ENCODE measurements at places on chromosomes 3 and 15.

- no peak for DNase-seq
These were observed 188.7 kb upstream of the EIF1B start for GRCh38 chr3:40120806-40121205.

GRCh38 chr15:25862472-25863110 is 536 bp downstream of the ATP10A start:
- peak; percentile 54 for DNase-seq

- peak; percentile 61 for DNase-seq
These were observed 30.6 kb upstream of the ZSCAN2 start for GRCh38 chr15:84570164-84570735.

GRCh38 chr3:45807133-45807532 is 10.8 kb upstream of the SLC6A20 start:
- DNase-seq = no peak

DNA sequence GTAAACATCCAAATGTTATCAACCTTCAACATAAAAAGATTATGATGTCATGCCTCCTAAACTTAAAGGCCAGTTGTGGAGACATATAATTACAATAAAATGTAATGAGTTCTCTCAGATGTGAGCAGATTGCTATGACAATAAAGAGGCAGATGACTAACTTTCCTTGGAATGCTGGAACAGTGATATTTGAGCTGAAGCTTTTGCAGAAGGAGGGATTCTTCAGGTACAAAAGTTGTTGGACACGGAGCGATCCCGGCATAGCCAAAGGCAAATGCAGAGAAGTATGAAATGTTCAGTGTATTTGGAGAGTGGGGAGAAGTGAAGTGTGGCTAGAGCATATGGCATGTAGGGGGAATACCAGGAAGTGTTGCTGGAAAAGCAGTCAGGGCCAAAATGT is 520.1 kb downstream of the FGF12 start:
- no peak for DNase-seq

GRCh38 chr3:66195347-66195783 is 25.4 kb upstream of the SLC25A26 start:
- peak; percentile 32 for DNase-seq

DNA sequence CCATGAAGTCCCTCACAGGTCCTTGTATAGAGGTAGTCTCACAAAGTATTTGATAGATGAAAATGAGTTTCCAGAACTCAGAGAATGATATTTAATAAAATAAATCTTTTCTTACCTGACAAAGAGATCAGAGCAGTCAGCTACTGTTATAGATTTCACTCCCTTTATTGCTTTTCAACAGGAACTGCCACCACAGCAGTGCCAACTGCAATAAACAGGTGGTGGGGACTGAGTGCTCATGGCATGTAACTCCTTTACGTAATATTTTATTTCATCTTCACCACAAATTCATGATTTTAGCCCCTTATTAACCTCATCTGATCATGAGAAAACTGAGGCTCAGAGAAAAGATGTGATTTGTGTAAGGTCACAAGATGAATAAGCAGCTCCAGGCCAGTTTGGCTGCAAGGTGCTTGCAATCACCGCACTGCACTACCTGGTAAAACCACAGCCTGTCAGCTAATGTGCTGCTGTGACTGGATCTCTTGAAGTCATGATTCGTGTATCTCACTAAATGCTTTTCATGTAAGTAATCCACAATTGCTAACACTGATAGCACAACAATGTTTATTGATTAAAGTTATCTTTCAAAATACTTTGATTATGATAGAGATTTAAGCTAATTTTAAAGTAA is 78.8 kb downstream of the WNT5A start:
- DNase-seq = no peak

DNA sequence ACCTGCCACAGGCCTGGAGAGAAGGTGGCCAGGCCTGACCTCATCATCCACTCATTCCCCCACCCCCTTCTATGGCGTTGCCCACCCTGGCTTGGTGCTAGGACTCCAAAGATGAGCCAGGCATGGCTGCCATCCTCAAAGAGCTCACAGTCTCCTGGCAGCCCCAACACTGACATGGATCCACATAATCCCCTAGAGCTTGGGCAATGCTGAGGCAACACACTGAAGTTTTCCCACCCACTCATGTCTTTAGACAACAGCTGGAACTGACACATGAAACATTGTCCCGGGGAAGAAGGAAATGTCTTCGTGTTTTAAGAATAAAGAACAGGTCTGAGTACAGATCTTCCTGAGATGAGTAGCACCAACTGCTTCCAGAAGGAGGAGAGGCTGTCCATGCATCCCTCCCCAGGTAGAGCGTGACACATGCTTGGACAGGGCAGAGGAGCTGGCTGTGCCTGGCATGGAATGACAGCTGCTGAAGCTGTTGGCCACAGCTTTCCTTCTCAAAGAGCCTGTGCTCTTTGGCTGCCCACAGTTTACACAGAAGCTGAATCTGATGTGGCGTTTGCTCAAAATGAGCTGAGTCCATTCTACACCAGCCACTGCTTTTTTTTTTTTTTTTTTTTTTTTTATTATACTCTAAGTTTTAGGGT is 70.1 kb downstream of the HOMER2 start:
- DNase-seq = no peak

- no peak for DNase-seq
These were observed 10.4 kb downstream of the ATP2B2 start for GRCh38 chr3:10495003-10495402.

DNA sequence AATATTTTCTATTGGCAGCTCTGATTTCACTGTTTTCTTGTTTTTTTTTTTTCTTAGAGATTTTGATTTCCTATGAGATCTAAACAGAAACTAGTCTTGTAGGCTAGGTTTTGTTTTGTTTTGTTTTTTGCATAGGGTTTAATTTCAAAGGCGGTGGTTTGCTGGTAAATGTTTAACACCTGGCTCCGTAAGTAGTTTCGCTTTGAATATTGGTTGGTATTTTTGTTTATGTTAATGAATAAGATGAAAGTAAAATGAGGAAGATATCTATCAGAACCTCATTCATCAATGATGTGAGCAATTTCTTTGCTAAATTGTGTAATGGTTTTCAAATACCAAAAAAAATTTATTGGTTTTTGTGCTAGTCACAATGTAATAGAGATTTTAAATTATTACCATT is 39.7 kb upstream of the TM4SF1 start:
- DNase-seq = no peak

Data from stimulated activated naive CD8-positive, alpha-beta T cell treated with anti-CD3 and anti-CD28 coated beads, Interleukin-15, Interleukin-2, amounts not matched to agents 100 U/mL and 50 U/mL, for 24 hours (primary cell).